ENCODE measurements at places on chromosomes 1 and 21.

- DNase-seq: no peak
These were observed 20.6 kb downstream of the LUZP1 start for GRCh38 chr1:23148084-23148483.

GRCh38 chr1:14741532-14741931 lies 143.0 kb downstream of the KAZN start:
- no peak for DNase-seq

- peak; percentile 54 for DNase-seq
These were observed at the start of gene KCNK2 for GRCh38 chr1:215082532-215083382. TSS of gene KCNK2 (plus strand) at chr1:215082737. CDS start at chr1:215083386, 649 bp downstream.

DNA sequence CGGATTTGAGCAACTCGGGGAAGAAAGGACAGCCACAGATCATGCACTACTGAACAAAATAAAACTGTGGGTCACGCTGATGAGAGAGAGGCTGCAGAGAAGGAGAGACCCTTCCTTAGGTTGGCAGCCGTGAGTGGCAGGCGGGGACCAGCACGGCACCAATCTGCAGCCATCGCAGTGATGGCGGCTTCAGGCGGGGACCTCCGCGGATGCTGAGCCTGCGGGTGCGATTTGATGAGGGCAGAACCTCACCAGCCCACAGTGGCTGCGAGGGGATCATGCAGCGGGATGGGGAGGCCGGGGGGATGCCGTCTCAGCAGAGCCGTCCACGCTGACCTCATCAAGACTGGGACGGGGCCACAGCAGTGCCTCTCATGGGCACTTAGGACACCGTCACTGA lies 11.8 kb downstream of the ITGB2 start:
- no peak for DNase-seq

DNA sequence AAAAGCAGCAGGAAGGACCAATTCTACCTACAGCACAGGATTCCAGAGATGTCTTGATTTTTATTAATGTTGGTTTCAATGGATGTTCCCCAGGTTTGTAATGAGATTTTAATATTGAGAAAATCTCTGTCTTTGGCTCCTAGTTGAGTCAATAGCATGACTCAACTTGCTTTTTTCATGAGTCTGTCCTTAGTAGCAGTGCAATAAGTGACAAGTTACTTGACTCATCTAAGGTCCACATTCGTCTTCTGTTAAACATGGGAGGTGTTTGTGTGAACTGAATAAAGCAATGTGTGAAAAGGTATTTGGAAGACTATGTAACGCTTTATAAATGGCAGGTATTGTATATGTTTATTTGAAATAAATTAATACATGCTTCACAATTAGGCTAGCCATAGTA lies 645.0 kb upstream of the PTBP2 start:
- DNase-seq: no peak

DNA sequence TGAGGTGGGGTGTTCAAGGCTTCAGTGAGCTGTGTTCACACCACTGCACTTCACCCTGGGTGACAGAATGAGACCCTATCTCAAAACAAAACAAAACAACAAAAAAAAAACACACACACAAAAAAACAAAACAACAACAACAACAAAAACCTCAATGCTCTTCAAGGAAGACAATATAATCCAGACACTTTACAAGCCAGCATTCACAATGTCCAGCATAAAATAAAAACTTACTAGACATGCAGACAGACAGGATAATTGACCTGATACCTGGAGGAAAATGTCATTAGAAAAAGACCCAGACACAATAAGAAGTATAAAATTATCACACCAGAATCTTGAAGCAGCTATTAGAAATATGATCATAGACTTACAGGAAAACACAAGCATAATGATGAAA lies 39.0 kb upstream of the BACE2 start:
- no peak for DNase-seq

- no peak for DNase-seq
These were observed 868 bp downstream of the PPP1R12B start for GRCh38 chr1:202349206-202349928.

DNA sequence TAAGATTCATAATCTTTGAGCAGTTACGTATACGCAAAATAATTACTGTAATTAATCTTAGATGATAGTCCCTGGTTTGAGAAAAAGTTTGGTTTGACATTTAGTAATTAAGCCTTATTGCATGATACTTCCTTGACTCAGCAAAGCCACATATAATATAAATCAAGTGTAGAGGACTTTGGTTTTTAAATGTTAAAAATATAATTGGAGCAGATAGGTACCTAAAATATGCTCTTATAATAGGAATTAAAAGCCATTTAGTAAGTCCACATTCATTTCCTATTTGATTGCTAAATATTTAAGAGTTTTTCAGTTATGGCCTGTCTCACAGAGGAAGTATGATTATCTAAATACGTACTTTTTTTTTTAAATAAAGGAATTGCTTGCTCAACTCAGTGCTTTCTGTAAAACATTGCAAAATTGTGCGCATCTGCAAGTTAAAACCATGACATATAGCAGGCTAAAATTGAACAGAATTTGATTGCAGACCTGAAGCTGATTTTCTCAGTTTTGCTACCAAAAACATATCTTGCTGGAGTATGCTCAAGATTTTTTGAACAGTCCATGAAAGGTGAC lies 20.4 kb downstream of the RPE65 start:
- no peak for DNase-seq

DNA sequence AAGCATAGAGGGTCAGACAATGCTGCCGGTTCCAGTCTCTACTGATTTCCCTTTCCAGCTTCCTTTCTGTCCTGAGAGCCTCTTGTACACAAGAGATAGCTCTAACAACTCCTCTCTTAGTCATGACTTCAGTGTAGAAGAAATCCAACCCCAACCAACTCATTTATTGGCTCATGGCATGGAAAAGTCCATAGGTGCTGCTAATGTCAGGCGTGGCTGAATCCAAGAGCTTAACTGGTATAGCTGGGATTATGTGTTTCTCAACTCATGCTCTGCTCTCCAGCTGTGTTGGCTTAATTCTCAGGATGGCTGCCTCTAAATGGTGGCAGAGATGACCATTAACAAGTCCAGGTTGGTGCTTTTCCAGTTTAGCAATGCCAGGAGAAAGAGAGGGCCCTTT lies 12.4 kb upstream of the THRAP3 start:
- no peak for DNase-seq

DNA sequence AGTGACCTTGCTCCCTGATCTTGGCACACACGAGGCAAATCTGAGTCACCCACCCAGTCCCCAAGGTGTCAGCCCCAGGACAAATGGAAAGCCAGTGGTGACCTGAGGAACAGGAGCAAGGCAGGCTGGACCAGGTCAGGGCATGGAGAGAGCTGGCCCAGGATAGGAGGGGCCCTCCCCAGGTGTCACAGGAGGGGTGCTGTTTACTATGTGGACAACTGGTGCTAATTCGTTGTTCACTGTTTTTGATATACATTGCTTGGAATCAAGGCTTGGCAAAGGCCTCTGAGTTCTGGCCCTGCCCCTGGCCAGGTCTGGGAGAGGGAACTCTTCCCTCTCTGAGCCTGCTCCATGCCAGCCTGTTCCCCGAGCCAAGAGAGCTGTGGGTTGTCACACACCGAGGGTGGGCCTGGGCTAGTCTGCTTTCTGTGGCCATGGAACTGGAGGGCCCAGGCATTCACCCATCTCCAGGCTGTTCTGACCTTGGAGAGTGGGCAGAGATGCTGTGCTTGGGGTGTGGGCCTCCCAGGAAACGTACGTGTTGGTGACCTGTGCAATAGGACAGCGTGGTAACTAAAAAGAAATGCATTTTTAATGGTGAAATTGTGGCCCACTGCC lies 41.8 kb downstream of the CRYAA start:
- DNase-seq: no peak

DNA sequence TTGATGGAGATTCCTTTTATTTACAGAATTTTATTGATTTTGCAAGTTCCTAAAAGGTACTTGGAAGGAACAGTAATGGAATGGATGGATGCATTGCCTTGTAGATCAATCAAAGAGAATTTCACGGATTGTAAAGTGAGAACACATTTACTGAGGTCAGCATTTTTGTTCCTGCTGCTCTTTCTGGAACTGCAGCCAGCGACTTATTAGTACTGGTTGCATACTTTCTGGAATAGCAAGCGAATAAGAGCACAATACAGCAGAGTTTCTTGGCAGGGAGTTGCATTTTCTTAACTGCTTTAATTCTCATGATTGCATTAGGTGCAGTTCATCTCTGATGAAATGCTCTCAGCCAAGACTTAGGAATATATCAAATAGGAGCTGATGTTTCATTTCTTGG lies 106.1 kb upstream of the CHODL start:
- DNase-seq: no peak

- peak; percentile 19 for DNase-seq
These were observed 102.7 kb downstream of the HMGB4 start for GRCh38 chr1:33966346-33967141.

DNA sequence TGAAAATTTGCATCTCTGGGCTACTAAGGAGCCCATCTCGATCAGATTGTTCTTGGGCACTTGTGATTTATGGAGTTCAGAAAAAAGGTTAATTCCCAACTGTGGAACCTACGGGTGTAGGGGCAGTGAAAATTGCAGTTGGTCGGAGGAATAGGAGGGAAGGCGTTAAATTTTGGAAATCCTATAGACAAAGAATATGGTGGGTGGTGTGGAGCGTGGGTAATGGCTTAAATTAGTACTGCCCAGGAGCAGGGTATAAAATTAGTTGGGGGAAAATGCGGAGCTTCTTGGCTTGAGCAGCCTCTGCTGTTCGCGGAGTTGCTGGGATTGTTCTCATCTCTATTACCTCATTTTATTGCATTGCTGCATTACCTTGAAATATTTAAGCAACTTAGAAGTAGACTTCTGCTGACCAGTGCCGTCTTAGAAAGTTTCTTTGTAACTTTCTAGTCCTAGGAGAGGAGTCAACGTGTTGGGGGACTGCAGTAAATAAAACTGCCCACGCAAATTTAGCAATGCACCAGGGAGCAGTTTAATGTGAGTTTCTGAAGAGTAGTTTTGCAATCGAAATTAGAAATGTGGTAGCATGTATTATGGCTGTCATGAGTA lies 514 bp downstream of the S1PR1 start:
- DNase-seq: no peak

DNA sequence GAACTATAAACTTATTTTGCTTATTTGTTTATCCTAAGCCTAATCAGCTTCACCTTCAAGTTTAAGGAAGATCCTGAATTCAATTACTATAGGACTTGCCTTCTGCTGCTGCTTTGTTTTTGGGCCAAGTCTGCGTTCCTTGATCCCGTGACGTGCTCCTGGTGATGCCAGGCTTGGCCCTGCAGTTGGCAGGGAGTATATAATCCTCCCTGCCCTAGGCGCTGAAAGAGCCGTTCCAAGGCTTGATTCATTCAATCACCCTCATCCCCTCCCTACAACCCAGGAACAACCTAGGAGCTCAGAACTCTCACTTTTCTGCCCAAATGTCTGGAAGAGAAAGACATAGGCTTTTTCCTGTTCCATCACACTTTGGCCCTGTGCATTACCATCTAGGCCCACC lies 12.4 kb upstream of the LRRN2 start:
- DNase-seq: no peak

DNA sequence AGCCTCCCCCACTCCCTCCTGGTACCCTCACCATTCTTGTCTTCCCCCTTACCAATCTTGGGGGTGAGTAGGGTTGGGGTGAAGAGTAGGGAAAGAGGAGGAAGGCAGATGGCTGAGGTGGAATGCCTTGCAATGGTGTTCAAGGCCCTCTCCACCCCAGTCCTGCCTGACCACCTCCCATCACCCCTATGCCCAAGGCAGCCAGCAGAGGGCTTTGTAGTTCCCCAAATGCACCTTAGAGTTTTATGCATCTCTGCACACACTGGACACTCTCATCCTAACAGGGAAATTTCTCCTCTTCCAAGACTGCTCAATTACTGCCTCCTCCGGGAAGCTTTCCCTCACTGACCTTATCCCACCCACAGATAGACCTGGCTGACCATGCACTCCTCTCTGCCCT lies 15.4 kb downstream of the KIF17 start:
- DNase-seq: no peak

DNA sequence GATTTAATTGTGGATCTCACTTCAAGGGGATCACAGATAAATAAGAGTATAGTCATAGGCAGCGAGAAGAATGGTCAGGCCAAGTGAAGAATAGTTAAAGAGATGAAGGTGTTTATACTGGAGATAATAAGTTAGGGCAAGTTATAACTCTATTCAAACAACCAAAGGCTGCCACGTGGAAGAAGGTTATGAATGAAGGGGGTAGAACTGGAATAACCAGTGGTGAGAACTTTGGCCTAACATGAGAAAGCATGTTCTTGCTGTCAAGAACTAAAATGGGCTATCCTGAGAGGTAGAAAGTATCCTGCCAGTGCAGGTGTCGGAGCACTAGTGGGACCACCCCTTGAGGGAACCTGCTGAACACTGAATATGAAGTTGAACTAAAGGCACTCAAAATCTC lies 49.6 kb upstream of the EDEM3 start:
- no peak for DNase-seq

- no peak for DNase-seq
These were observed 124.8 kb downstream of the NR5A2 start for GRCh38 chr1:200152336-200152735.

DNA sequence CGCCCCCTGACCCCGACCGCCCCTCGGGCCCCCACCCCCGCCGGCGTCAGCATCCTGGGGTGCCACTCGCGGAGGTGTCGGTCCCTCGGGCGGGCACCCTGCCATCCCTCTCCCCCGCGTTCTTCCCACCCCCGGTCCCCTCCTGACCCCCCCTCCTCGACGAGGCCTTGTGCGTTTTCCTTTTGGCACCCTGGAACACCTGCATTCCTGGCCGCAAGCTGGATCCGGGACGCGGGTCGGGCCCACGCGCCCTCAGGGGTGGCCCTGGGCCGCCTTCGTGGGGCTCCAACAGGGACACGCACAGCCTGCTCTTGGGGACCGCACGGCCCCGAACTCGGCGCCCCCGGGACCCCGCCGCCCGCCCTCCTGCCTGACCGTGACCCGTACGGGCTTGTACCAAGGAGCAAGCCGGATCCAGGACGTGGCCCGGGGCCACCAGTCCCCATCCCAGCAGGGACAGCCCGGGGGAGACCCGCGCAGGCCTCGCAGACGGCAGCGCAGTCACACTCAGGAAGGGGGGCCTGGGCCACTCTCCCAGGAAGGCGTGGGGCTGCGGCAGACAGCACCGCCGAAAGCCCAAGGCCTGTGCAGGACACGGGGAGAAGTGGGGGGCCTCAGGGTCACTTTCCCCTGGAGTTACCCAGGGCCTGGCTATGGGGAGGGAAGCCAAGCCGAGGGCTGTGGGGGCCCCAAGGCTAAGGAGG lies 579 bp upstream of the SLC19A1 start:
- DNase-seq: no peak

DNA sequence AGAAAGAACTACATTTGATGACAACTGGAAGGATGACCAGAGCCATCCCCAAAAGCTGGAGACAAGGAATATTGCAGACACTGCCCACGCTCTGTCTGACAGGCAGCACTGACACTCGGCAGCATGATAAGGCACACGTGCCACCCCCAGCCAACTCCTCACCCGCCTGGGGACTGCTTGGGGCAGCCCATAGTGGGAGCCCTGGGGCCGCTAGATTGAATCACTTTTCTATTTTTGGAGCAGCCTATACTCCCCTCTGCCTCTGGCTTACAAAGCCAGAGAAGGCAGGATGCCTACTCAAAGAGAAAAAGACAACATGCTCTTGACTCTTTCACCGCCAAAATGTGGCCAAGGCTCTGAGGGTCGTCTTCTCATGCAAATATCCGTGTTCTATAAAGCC lies 1.3 kb downstream of the SMG5 start:
- DNase-seq: no peak
